ENCODE measurements at places on chromosomes 12 and 14.

DNA sequence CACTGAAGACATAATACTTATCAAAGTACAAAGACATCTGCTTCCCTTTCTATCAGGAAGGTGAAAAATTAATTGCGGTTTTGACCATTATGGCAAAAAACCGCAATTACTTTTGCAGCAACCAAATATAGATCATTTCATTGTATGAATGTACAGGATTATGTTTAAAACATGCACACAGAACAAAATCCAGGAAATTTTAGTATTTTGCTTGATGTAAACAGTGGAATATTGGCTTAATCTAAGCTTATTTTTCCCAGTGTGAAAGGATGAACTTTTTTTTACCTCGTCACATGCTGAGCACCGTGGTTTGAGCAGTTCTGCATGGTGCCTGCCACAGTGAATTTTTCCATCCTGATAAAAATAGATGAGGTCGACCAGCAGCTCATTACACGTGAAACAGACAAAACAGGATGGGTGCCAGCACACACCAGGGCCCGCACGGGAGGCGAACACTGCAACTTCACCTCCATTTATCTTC is 121.2 kb downstream of the PRICKLE1 start:
- DNase-seq: no peak

DNA sequence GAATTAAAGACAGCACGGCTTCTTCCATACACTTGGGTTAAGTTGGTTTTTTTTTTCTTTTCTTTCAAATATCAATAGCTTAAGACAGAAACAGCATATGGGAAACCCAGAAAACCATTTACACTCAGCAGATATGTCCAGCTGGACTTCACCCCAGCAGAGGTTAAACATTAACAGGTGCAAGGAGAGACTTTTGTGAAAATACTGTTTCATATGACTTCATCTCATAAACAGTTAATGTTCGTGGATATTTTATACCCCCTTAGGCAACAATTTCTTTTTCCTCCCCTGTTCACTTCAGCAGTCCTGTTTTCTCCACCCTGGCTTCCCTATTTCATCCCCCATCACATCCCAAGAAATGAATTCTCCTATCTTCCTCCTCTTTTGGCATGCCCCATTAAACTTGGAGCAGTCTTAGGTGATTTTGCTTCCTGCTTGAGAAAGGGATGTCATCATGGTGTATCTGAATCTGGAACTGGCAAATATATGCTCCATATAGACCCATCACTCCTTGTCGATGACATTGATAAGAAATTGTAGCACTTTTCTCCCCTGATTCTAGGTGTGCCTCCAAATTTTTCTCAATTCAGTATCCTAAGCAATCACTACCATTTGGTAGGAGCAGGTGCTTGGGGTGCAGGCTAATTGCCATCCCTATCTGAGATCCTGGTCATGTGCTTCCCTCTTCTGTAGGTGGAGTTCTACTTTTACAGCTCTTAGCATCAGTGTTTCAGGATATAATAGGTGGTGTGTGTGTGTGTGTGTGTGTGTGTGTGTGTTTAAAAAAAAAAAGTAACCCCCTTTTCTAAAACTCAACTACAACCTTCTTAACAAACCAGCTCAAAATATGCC is 67.9 kb downstream of the BMP4 start:
- DNase-seq: no peak

GRCh38 chr14:64724578-64724930 is 20.3 kb downstream of the PLEKHG3 start:
- no peak for DNase-seq

GRCh38 chr12:99039367-99040120 is 394.5 kb downstream of the APAF1 start:
- no peak for DNase-seq

- DNase-seq: no peak
Observed at GRCh38 chr14:49900973-49901372, 8.1 kb downstream of the ARF6 start.

DNA sequence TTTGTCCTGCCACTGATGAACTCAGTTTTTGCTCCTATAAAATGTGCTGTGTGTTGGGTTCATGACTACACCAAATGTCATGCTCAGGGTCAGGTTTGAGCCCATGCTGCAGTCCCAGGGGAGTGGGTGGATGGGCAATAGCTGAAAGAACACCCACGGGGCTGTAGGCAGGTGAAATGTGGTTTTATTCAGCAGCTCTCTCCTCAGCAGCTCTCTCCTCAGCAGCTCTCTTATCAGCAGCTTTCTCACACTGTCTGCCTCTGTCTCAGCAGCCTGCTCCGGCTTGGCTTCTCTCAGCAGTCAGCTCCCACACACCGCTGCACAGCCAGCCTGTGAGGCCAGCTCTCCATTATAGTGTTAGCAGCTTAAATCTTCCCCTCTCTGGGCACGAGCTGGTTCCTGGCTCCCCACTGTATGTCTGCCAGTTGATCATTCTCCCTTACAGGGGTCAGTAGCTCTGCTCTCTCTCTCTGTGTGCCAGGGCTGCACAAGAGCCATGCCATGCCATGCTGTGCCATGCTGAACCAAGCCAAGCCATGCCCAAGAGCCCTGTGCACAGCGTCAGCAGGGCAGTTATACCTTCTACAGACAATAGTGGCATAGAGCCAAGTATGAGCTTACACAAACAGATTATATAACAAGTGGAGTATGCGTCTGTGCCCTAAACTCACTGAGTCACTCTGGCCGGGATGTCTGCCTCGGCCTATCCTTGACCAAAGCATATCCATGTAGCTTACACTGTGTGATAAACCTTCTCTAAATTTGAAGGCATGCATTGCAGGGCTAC is 303.3 kb upstream of the TMPO start:
- DNase-seq: no peak

- DNase-seq: no peak
Observed at GRCh38 chr12:3061059-3061458, 16.1 kb upstream of the TSPAN9 start.

GRCh38 chr12:46578190-46578982 is 205.8 kb upstream of the SLC38A2 start:
- no peak for DNase-seq

GRCh38 chr12:114817571-114818425 is 133.8 kb upstream of the TBX3 start:
- no peak for DNase-seq

GRCh38 chr14:32169191-32169590 is 32.7 kb upstream of the RNU6-7 start:
- DNase-seq: no peak

DNA sequence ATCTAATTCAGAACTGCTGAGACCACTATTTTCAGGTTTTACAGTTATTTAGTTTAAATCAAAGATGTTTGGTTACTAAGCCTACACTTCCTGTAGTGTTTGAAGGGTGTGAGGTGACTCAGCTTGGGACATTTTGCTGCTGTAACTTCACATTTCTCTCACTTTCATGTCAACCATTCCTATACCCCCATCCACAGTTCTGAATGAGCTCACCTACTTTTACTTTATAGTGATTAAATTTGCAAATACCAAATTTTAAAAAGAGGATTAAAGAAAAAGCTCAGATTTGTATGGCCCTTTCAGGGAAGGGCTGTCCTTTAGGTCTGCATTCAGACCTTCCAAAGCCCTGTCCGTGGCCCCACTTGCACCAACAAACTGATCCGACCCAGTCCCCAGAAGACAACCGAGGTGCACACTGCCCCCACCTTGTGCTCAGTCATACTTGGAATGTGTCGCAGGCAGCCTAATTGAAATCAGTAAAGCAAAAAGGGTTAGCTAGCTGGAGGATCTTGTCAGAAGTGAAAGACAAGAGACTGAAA is 174.4 kb downstream of the MON2 start:
- no peak for DNase-seq

GRCh38 chr12:26853303-26854030 is 20.5 kb upstream of the ITPR2 start:
- DNase-seq: peak; percentile 47

- DNase-seq: no peak
Observed at GRCh38 chr12:44748950-44749468, 127.1 kb downstream of the NELL2 start.

DNA sequence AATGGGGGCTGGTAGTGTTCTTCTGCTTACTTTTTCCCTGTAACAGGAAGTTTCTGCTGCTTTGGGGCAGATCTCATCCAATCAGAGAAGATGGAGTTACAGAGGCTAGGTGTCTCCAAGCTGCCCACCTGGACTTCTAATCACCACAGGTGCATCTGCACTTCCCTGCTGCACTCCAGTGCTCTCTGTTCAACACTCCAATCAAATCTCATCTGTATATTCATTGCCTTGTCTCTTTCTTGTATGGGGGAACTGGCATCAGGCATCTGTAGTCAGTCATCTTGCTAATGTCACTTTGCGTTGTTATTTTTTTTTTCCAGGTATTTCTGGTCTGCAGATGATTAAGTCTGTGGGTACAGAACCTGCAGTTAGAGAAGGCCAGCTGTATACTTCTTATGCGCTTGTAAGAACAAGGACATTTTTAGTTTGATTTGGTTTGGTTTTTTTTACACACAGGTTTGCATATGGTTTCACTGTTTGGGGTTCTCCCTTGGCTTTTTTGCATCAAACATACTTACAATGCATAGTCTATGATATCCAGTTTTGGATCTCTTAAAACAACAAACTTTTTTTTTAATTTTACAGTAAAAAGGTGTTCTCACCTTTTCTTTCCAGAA is 116.0 kb downstream of the METTL25 start:
- no peak for DNase-seq

DNA sequence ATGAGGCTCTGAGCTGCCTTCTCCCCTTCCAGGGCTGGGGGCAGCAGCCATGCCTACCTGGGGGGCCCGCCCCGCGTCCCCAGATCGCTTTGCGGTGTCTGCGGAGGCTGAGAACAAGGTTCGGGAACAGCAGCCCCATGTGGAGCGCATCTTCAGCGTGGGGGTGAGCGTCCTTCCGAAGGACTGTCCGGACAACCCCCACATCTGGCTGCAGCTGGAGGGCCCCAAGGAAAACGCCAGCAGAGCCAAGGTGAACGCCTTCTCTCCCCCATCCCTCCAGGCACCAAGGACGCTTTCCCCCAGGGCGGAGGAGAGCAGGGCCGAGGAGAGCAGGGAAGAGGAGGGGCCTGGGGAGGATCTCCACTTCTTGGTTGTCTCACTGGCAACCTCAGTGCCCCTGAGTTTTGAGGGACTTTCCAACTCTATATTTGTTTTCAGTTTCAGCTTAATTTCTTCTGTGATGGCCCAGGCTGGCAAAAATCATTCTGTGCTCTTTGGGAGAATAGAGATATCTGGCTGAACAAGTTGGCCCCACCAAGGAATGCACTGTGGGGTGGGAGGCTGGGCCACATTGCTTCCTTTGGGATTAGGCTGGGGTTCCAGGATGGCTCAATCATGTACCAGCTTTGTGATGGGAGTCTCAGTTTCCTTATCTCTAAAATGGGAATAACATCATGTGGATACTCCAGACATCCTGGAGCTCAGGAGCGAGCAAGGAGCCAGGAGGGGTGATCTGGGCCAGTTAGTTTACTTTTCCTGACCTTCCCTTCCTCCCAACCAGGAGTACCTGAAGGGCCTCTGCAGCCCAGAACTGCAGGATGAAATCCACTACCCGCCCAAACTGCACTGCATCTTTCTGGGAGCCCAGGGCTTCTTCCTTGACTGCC is 1.2 kb downstream of the KHNYN start:
- DNase-seq: peak; percentile 48

DNA sequence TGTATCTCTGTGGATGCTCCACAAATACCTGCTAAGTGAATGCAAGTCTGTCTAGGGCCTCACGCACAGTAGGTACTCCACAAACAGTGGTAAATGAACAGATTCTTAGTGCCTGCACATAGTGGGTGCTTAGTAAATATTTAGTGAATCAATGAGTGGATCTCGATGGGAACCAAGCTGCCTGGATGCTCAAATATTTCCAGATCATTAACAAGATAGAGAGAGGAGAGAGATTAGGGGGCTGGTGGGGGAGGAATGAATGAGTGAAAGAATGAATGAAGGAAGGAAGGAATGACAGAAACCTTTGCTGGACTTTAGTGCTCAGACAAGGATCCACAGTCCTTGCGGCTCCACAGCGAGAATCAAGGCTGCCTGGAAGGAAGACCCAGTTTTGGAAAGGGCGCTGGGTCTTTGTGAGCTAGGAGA is 118.2 kb downstream of the SCARB1 start:
- no peak for DNase-seq

DNA sequence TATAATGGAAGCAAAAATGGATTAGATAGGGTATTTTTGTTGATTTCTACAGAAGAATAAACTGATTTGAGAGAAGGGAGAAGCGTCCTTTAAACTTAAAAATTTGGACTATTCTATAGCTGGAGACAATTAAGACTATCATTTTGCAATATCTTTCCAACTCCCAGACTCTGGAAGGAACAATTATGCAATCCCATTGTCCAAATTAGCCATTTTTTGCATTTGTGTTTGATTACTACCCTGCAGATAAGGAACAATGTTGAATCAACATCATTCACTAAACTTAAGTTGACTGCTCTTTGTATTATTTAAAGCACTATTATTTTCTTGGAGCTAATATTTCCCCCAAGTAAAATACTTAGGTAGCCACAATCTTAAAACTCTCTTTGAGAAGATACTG is 34.8 kb upstream of the SELPLG start:
- DNase-seq: no peak

- DNase-seq: no peak
Observed at GRCh38 chr12:130299574-130299973, 38.1 kb upstream of the PIWIL1 start.

DNA sequence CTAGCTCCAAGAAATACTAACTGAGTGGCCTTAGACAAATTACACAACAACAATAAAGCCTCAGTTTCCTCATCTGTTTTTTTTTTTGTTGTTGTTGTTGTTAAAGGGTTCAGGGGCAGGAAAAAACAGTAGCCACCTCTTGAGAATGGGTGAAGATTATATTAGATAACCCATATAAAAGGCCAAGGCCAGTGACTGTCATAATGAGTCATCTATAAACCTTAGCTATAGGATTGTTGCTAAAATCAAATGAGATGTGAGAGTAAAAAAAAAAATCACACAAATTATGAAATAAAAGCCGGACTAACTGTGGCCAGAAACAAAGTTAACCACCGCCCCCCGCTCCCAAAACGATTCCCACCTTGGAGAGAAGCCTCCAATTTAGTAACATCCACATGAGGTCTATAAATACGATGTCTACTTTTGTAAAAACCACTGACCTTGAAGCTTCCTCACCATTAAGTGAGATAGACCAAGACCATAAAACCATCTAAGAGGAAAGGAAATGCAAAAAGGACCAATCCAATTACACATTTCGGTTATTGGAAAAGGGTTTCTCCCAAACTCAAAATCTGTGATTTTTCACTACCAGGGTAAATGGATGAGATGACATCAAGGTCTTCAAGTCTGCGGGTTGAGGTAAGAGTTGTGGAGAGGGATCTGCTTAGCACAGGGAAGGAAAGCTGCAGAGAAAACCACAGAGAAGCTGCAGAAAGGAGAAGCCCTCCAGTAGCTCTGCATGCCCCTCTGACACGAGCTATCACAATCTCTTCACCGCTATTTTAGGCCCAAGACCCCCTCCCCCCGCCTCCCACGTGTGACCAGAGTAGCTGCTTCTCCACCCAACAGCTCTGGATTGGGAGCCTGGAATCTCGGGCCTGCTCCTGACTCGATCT is 1.0 kb downstream of the NAA25 start:
- DNase-seq: no peak

GRCh38 chr14:22837114-22837749 is 847 bp downstream of the MMP14 start:
- DNase-seq: no peak

GRCh38 chr12:132116709-132117557 is 27.2 kb downstream of the DDX51 start:
- no peak for DNase-seq
